Astrocyte of the spinal cord (primary cell): ENCODE measurements at places on chromosomes 3 and 15.

GRCh38 chr15:66566963-66567531 lies 1.2 kb upstream of the LCTL start:
- DNase-seq = peak; percentile 78

GRCh38 chr3:172153335-172153861 lies 114.0 kb downstream of the FNDC3B start:
- DNase-seq = peak; percentile 99

DNA sequence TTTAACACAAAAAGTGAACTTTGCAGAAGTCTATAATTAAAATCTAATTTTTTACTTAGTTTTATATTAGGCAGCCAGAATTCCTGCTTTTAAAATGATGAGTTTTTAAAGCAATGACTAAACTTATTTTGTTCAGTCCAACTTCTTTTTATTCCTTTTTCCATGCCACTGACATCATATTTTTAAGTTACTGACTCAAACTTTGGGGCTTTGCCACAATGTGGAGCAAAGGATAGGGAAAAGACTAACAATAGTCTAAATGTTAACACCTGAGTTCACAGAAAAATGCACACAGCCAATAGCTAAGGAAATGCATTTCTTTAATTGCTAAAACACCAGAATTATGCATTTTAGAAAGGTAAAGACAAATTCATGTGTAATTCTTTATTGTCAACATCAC lies 647.6 kb upstream of the DPPA4 start:
- no peak for DNase-seq

GRCh38 chr3:19139863-19140262 lies 8.4 kb upstream of the KCNH8 start:
- DNase-seq = no peak

GRCh38 chr15:76223521-76223920 lies 87.7 kb downstream of the ETFA start:
- no peak for DNase-seq

- DNase-seq = no peak
Observed at GRCh38 chr3:146115619-146116018, 45.4 kb downstream of the PLOD2 start.

DNA sequence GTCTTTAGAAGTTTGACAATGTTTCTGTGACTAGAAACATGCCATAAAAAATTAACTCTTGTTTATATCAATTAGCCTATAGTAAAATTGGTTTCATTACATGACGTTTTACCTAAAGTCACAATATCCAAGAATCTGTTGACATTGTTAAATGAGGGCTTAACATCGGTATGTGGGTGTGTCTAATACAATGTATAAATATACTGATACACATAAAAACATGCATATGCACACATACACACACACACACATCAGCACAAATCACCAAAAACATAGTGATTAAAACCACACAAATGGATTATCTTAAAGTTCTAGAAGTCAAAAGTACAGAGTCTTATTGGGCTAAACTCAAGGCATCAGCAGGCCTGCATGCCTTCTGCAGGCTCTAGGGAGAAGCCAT lies 456.7 kb downstream of the NTRK3 start:
- no peak for DNase-seq

DNA sequence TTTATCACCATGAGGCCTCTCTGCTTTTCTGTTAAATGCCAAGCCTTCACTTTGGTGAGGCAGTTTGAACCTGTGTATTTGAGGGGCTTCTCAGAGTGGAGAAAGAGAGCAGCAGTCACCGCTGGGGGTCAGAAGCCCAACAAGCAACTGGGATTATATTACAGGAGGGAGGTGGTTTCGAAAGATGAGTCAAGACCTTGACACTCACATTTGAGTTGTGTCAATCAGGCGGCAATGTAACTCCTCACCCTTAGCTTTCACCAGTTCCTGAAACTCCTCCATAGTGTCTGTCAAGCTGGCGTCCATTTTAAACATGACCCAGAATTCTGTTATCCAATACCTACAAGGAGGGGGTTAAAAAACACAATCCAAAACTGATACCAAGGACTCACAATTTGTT lies 46.5 kb downstream of the RASGRP1 start:
- DNase-seq = no peak

GRCh38 chr15:77418391-77418965 lies 1.4 kb downstream of the PEAK1 start:
- peak; percentile 51 for DNase-seq

DNA sequence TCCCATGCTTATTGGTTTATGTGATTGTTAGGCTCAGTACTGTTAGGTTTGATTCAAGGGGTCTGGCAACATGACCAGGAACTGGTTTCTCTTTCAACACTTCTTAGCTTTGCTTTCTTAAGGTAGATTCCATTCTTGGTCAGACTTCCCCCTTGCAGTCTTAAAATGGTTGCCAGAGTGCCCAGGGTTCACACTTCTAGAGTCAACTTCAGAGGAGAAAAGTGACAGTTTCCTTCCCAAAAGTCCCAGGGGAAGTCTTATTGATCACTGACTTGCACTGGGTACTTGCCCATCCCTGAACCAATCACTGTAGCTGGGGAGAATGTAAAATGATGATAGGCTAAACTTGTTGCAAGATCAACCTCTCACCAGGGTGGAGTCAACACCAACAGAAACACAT lies 14.1 kb downstream of the MGLL start:
- no peak for DNase-seq

- no peak for DNase-seq
Observed at GRCh38 chr3:144341471-144341870, 369.8 kb downstream of the DIPK2A start.

DNA sequence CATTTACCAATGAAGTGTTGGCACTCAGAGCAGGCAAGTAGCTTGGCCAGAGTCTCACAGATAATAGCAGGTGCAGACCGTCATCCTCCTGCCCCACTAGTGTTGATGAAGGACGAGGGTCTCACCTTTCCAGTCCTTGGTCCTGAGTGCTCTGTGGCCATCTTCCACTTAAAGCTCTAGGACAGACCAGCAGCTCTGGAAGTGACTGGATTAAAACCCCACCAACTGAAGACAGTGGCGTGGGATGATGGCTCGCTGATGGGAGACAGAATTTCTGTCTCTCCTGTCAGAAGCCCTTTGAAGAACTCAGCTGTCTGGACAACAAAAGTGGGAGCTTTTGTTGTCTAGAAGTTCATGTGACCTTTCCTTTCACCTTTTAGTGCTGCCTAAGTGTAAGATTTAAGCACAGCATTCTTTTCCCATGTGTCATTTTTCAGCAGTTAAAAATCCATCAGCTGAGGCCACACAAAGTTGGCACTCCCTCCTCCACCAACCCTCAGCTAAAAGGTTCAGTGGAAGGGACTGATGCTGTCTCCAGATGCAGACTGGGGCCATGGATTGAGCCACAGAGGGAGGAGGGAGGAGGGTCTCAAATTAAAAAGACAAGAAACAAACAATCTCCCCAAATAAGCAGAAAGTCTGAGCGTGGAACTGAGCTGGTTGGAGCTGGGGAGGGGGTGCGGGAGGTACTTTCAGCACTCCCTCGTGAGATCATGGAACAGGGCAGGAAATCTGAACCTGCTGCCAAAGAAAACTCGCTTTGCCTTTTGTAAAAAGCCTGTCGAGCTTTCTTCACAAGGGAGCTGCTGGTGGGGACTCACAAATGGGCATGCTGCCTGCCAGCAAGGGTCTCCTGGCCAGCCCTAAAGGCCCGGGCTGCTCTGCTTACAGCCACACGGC lies 148.5 kb upstream of the CTDSPL start:
- peak; percentile 67 for DNase-seq

DNA sequence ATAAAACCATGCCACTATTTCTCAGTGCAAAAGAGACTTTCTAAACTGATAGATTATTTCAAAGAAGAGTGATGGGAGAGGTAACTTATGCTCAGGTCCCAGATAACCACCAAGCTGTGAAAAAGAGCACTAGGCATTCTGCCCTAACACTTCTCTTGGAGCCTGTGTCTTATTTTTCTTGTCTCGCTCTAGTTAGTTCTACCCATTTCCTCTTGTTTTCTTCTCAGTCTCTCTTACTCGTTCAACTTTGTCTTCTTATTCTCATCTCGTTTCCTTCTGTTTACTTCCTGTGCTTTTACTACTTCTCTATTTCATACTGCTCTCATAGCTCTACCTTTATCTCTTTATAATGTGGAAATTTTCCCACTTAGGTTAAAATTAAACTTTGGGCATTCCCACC lies 91.8 kb upstream of the CGNL1 start:
- DNase-seq = no peak

GRCh38 chr3:109125902-109126301 lies 8.0 kb upstream of the MORC1 start:
- DNase-seq = no peak

DNA sequence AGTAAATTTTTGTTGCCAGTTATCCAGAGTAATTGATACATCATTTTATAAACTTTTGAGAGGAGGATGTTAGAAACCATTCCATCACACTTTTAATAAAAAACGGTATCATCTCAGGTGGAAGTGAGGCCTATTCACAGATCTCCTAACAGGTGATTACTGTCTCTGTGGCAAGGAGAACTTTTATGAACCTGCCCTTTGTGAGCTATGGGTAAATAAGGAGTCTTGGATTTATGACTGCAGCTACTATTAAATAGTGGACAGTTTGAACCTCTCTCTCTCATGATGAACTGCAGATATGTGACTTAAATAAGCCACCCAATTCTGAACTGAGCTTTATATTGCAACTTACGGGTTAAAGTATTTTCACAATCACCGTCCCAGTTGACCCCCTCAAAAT lies 45.7 kb downstream of the ZFAND6 start:
- no peak for DNase-seq

DNA sequence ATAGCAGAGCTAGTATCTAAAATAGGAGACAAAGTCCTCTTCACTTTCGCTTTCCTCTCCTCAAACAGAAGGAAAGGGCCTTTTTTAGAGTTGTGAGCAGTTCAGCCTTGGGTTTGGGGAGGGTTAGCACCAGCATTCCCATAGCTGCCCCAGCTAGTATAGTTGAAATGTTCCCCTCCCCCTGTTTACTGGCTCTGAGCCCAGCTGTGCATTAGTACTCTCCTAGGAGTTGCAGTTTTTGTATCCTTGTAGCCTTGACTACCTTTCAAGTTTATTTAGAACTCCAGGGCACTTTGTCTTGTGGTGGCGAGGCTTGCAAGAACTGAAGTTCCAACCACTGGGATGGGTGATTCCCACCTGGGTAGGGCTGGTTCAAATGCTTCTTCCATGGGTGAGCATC lies 245.1 kb upstream of the NAALADL2 start:
- peak; percentile 18 for DNase-seq

DNA sequence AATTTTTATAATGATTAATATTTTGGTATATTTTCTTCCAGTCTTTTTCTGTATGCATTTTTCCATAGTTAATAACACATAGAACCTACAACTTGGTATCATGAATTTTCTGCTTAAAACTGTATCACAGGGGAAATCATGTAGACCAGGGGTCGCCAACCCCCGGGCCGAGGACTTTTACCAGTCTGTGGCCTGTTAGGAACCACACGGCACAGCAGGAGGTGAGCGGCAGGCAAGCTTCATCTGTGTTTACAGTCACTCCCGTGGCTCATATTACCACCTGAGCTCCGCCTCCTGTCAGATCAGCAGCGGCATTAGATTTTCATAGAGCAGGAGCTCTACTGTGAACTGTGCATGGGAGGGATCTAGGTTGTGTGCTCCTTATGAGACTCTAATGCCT lies 54.7 kb downstream of the RPL22L1 start:
- DNase-seq = peak; percentile 29

- DNase-seq = no peak
Observed at GRCh38 chr3:36895496-36896409, 49.1 kb downstream of the TRANK1 start.

DNA sequence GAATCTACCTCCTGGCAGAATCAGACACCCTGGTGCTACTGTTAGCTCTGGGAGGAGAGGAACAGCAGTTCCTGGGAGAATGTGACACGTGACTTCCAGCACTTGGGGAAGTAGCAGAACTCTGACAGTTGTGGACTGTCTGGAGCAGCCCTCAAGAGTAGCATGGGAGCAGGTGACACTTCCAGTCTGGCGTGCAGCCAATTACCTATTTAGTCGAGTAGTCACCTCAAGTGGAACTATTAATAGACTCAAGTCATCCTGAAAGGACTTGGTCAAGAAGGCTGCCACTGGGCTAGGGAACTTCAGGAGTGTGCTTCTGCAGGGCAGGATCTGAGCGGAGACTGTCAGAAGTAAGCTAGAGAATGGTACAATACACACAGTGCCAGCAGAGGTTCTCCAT lies 62.3 kb downstream of the MTHFS start:
- no peak for DNase-seq

- peak; percentile 79 for DNase-seq
Observed at GRCh38 chr15:68789534-68790241, 31.0 kb downstream of the ANP32A start.

- no peak for DNase-seq
Observed at GRCh38 chr3:11304175-11304574, 32.0 kb downstream of the ATG7 start.

DNA sequence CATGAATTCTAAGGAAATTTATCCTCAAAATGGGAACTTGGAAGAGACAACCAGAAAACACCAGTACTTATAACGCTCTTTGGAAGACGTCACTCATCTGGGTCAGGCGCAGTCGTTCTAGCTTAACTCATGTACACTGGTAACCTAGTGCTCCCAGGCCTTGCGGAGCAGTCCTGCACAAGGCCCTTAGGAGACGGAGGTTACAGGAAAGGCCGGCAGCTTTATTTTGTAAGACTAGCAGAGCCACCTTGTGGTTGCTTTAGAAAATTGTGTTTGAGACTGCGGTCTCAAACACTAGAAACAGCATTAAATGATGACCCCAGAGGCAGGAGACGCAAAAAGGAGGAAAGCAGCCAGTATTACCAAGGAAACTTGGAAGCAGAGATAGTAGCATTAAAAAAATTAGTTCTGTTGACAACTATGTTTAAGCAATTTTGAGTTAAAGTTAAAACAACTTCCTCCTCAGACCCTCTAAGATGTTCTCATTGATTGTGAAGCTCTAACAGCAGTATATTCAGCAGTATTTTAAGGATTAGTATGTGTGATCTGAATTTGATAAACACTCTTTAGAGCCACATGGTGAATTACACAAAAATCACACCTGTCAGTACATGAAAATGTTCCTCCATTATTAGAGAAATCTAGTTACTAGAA lies 141.9 kb upstream of the C2CD4B start:
- DNase-seq = peak; percentile 75

DNA sequence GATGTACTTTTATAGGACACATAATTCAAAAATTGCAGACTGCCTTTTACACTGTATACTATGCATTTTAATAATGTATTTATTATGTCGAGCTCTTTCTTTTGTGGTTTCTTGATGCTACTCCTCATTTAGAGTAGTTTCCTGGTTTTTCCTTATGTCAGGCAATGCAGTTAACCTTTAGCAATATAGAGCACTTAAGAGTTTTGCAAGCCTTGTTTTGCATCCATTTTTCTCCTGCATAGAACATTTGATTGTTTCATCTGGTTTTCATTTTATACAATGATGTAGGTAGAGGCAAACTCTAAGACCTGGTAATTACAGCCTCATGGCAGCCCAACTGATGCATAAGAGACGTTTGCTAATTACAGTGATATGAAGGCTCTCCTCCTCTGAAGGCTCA lies 86.3 kb downstream of the PDZRN3 start:
- DNase-seq = no peak

GRCh38 chr15:65402961-65403360 lies 19.8 kb downstream of the IGDCC4 start:
- DNase-seq = no peak
